ENCODE measurements at places on chromosomes 5 and 9.

DNA sequence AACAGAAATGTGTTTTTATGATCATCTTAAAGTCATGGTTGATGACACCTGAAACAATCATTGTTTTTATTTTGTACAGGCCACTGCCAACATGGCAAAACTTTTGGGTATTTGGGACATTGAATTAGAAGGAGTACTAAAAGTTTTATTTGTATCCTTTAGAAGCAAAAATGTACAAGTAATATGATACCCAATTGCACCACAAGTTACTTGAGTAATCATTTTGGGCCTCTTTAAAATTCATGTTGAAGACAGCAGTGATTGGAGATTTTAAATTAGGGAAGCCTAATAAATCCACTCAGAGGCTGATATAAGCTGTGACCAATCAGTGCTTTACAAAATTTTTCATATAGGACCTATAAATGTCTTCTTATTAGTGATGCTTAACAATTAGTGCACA is 212.9 kb downstream of the MARCHF11 start:
- no peak for DNase-seq

- no peak for DNase-seq
Observed at GRCh38 chr5:169303119-169303515, 2.2 kb upstream of the SLIT3 start.

- DNase-seq, result no peak
Observed at GRCh38 chr5:77776554-77777206, 541 bp upstream of the TBCA start.

- no peak for DNase-seq
Observed at GRCh38 chr5:122351416-122352157, 39.5 kb downstream of the SNCAIP start.

DNA sequence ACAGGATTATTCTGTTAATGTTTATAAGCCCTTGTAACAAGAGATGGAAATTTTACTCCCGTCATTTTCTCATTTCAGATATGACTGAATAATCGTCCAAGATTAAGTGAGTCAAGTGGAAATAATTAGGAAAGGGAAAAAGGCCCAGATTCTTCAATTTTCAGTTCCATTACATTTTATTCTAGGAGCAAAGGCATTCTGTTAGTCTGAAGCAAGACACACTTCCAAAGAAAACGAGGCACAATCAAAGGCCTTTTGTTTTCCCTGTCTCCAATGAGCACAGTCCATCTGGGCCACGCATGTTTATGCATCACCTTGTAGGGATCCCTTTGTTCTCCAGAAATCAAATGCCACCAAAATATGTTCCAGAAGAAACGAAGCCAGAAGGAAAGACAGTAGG is 382.9 kb upstream of the RFX3 start:
- DNase-seq, result no peak

DNA sequence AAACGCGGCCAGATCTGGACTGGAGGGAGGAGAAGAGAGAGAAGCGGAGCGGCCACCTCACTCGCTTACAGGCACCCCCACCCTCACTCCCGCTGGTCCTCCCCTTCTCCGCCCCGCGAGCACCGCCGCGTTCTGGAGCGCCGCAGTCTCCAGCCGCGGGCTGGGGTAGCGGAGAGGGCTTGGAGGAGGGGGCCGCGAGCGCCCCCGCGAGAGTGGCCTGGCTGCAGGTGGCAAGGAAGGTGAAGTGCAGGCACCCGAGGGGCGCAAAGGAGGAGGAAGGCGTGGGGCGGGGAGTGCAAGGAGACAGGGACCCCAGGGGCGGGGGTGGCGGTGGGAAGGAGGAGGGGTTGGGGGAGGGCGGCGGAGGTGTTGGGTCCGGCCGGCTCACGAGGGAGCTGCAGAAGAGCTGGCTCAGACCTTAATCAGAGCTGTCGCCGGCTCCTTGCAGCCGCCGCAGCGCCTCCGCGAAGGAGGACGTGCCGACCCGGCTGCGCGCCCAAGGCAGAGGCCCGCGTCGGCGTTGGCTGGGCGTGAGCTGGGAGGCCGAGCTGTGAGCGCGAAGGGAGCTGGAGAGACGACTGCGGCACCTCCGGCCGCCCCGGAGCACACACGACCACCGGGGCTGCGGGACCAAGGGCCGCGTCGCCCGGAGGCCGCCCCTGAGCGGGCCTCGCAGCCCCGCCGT is at the start of gene DMRT3:
TSS of gene DMRT3 (plus strand) at position 398 of the 685 bp plus-strand sequence. CDS start 347 bp downstream, outside the sequence.
- DNase-seq, result no peak

DNA sequence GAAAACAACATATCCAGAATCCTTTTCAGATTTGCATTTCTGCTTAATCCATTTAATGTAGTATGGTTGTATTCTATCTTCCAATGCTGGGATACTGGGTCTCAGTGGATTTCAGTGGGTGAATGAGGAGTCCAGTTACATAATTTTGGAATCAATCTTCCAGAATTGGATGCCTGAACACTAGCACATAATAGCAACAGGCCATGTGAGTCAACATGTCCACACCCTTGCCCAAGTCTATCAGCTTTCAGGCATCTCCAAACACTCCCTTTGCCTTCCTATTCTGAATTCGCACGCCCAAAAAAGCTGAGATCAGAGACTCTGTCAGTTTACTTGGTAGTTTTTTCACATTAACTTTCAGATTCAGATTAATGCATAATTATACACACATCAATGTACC is 202.6 kb downstream of the TSSK1B start:
- DNase-seq, result no peak

GRCh38 chr5:71976449-71976848 is 130.8 kb upstream of the MAP1B start:
- DNase-seq, result no peak

GRCh38 chr5:14250084-14250695 is 107.0 kb downstream of the TRIO start:
- DNase-seq, result no peak

DNA sequence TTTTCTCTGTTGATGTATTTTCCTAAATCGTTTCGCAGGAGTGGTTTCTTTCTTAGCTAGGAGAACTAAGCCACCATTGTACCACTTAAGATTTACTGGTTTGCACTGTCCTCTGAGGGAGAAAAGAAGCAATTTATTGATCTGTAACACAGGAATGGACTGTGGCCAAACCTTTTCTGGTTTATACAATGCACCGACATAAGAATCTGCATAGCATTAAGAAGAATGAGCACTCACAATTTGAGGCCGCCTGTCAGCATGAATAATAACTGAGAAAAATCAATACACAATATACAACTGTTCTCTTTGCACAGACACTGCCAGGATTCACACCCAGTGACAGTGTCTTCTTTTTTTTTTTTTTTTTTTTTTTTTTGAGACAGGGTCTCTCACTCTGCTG is 168.6 kb upstream of the DMRT1 start:
- DNase-seq, result no peak

- DNase-seq, result no peak
Observed at GRCh38 chr5:36734422-36734821, 128.0 kb downstream of the SLC1A3 start.

DNA sequence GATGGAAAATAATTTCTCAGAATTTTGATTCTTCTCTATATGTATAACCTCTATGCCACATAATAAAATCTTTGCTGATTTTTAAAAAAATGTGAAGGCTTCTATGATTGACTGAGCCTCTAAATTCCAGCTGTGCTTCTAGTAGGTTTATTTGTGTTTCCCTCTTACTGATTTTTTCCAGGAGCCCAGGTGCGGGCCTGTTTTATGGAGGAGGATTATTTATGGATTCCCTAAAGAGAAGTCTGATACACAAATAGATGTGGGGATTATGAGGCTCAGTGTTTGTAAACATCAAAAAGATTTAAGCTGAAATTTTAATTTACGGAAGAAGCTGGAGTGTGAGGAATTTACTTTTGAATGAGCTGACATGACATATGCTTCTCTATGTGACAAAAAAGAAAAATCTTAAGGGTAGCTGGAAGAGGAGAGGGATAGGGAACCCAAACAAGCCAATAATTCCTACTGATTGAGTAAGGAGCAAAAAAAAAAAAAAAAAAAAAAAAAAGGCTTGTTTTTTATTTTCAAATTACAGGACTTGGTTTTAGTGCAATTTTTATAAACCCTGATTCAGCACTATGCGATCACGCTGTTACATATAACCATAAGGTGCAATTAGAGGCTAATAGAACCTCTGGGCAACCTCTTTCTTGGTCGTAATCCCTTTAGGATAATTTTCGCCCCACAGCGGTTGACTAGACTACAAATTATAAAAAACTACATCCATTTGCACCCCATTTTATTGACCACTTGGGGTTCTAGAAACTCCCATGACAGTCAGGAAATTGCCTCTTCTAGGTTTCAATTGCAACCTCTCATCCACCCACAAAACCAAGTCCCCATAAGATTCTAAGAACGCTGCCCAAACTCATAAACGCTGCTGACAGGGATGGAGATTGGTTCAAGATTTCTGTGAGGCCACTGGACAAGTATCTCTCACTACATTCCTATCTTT is 44.4 kb upstream of the RAI14 start:
- no peak for DNase-seq

DNA sequence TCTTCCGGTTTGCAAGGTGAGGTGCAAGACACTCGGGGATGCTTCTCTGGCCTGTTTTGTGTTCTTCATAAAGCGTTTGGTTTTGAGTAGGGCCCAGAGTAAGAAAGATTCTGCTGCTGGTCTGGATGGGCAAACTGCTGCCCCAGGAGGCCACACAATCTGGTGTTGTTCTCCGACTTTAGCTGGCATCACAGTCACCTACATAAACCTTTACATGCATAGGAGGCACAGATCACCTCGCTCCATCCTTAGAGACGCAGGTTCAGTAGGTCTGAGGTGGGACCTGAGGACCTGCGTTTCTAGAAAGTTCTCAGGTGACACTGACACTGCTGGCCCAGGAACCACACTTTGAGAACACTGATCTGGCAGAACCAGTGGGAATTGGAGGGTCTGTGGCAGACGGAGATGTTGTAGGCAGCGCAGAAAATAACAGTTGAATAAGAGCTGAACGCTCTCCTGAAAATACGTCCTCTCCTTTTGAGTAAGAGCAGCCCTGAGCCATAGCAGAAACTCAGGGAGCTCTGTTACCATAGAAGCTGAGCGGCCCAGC is 3.9 kb upstream of the SLC6A3 start:
- no peak for DNase-seq

DNA sequence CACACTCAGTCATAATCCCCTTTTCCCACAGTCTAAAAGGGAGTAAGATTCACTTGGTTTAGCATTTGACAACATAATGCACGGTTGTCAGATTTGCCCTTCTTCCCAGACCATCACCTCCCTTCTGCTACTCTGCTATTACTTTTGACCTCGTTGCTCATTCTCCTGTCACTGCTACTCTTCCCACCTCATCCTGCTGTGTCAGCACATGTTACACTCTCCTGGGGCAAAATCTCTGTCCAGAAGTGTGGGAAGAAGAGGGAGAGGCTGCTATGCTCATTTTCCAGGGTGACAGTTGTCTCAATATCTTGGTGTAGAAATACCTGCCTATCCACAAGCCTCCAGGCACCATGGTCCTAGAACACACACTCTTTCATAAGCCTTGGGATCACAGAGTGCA is 449.9 kb upstream of the PIK3R1 start:
- no peak for DNase-seq

- DNase-seq, result peak; percentile 32
Observed at GRCh38 chr5:112923148-112923917, 1.3 kb upstream of the REEP5 start.

DNA sequence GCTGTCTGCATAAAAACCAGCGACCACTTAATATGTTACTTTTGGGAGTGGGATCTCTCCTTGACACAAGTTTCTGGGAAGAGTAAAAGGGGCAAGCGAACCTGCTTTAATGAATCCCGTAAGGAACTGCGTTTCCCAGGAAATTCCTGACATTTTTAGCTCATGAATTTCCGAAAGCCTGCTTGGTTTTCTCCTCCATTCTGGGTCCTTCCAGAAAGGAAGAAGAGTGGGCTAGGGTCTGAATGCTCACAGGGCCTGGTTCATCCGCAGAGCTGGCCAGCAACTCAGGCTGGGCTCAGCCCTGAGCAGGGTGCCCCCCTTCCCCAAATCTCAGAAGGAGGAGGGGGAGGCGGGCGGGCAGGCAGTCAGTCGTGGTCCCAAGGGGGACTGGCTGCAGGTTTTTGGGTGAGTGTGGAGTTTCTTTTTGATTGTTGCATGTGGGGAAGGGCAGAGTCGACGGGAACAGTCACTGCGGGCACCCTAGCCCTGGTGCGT is 1.2 kb upstream of the PURA start:
- no peak for DNase-seq

GRCh38 chr5:155082401-155082800 is 68.8 kb downstream of the KIF4B start:
- DNase-seq, result no peak

DNA sequence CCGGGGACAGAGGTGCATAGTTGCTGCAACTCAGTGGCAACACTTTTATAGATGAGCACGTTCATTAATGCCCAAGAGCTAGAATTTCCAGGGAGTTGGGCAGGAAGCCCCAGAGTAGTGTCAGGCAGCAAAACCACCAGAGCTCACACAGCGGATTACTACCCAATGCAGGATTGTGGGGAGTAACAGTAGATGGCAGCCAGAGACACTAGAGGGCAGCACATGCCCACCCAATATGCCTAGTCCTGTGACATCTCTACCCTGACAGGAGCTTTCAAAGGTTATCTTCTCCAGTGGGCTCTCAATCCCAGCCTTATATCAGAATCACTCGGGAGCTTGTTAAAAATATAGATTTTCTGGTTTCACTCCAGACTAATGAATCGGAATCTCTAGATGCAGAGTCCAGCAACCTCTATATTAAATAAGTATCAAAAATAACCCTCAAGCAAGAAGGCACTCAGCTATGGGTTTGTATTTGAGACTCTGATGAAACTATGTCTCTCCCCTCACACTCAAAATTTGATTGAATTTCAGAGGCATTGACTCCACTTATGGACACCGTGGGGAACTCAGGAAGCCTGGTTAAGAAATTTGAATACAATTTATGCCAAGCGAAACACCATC is 58.4 kb upstream of the PHF24 start:
- peak; percentile 64 for DNase-seq

GRCh38 chr5:177438468-177438867 is 8.1 kb upstream of the PRR7 start:
- DNase-seq, result no peak

GRCh38 chr9:113796646-113797426 is 79.3 kb upstream of the ZNF618 start:
- no peak for DNase-seq

GRCh38 chr5:134738963-134739661 is 764 bp downstream of the CAMLG start:
- peak; percentile 52 for DNase-seq

DNA sequence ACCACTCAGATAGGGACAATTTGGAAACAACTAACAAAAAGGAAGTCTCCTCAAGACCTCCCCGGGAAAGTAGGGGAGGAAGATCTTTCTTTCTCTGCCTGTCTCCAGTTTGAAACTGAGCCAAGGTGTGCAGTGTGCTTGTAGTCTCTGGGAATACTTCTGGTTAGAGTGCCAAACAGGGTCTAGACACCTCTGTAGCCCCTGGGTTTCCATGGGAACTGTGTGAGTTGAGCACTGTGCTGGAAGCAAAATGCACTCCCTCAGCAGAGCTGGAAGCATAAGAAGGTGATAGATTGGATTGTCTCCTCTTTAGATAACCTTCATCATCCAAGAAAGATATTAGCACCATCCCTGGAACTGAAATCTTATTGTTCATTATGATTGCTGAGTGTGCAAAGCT is 129.2 kb upstream of the TNPO1 start:
- DNase-seq, result no peak

GRCh38 chr9:2032234-2032633 is 17.1 kb downstream of the SMARCA2 start:
- no peak for DNase-seq

- DNase-seq, result peak; percentile 23
Observed at GRCh38 chr9:133609311-133610098, at the start of gene FAM163B. Gene FAM163B (minus strand): TSS chr9:133609389. CDS start chr9:133580223, 29,166 bp downstream.

- DNase-seq, result no peak
Observed at GRCh38 chr5:169609716-169610115, 26.1 kb downstream of the SPDL1 start.

- DNase-seq, result no peak
Observed at GRCh38 chr5:87399720-87400119, 13.0 kb downstream of the CCNH start.

All from CD8-positive, alpha-beta T cell (primary cell).